ENCODE measurements at places on chromosomes 1 and 21.

DNA sequence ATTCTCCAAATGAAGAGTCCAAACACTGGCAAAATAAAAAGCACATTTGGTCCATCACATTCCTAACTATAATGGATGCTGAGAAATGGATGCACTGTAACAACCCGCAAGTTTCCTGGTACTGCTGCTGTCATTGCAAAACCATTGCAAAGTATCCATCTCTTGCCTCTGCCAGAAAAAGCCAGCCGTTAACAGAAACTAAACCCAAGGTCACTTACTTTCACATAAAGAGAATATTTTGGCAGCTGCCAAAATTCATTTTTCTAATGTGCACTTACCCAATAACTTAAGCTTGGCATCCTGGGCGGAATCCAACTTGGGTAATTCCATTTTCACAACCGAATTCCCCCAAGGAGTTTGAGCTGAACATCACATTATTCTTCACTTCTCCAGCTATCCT, 77.0 kb upstream of the LRRC8D start:
- DNase-seq = no peak

GRCh38 chr1:69707103-69707502, 139.4 kb downstream of the LRRC7 start:
- no peak for DNase-seq

DNA sequence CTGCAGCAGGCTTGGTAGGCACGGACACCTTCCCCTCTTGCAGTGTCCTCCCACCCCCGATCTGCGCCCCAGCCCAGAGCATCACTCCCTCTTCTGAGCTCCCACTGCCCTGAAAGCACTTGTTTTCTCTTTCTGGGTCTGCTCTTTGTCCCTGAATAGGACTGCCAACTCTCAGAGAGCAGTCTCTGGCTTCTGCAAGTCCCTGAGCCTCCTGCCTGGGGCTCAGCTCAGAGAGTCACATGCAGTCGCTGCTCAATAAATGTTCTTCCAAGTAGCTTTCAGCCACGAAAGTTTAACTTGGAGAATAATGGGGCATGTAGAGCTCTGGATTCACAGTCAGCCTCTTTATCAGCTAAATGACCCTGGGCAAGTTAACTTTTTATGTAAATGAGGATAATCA, 205.6 kb downstream of the HIVEP3 start:
- no peak for DNase-seq

DNA sequence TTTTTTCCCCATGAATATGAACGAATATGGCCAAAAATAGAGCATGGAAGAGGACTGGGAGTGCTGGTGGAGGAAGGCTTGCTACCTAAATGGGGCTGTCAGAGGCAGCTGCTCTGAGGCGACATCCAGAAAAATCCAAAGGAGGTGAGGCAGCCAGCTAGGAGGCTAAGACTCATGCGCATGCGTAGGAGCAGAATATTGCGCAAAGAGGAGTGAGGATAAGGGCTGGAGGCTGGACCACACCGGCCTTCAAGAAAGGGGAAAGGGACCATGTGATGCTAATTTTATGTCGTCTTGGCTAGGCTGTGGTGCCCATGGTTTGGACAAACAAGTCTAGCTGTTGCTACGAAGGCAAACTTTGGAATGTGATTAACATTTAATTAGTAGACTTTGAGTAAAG, 30.5 kb downstream of the HEYL start:
- DNase-seq = no peak

DNA sequence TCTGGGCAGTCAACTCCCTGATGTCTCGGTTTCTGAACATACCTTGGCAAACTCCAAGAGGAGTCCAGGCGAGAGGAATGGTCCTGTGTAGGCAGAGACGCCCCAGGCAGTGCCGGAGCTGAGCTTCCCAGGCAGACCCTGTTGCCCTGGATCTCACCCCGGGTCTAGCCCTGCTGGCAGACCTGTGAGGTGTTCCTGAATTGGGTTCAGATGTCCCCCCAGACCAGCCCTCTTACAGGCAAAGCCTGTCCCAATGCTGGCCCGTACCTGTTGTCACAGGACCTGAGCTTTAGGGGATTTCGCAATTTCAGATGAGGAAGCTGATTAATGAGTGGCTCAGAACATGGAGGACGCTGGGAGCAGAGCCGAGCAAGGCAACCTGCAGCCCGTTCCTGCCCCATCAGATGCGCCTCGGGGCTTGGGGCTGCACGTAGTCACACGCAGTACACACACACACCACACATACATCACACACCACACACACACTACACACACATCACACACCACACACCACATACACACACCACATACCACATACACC, 38.5 kb upstream of the PDE9A start:
- DNase-seq = no peak

- no peak for DNase-seq
Measured at GRCh38 chr1:108595507-108595906, 35.6 kb downstream of the EEIG2 start.

GRCh38 chr1:46489638-46490405, at the start of gene DMBX1:
DMBX1 (plus strand) TSS chr1:46489836; CDS start chr1:46507011, 17,175 bp downstream.
- DNase-seq = no peak

GRCh38 chr1:168370586-168370985, 89.9 kb downstream of the TBX19 start:
- no peak for DNase-seq

GRCh38 chr21:33121715-33122475, 52.0 kb downstream of the OLIG1 start:
- DNase-seq = no peak

GRCh38 chr1:109912873-109913272, 2.2 kb downstream of the CSF1 start:
- DNase-seq = no peak

DNA sequence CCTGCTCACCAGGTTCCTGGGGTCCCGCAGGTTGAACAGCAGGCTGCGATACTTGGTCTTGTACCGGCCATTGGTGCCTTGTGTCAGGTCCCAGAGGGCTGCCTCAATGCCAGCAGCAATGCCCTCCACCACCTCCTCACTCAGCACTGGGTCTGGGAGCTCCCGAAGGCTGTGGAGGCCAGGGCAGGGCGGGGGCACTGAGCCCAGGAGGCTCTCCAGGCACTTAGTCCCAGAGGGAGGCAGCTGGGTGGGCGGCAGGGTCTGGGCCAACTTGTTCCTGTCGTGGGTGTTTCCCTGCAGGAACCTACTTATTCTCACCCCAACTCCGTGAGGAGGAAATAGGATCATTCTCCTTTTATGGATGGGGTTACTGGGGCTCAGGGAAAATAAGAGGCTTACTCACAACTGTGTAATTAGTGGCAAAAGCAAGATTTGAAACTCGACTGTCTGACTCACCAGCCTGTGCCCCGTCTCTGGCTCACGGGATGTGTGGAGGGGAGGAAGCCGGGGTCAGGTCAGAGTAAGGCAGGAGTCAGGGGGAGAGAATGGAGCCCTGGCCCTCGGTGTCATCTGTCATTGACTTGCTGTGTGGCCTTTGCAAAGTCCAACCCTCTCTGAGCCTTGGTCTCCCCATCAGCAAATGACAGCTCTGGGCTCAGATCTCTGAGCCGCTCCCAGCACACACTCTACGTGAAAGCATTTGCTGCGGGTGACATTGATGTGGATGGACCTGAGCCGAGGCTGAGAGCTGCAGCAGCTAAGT, 17.2 kb downstream of the SPOCD1 start:
- no peak for DNase-seq

DNA sequence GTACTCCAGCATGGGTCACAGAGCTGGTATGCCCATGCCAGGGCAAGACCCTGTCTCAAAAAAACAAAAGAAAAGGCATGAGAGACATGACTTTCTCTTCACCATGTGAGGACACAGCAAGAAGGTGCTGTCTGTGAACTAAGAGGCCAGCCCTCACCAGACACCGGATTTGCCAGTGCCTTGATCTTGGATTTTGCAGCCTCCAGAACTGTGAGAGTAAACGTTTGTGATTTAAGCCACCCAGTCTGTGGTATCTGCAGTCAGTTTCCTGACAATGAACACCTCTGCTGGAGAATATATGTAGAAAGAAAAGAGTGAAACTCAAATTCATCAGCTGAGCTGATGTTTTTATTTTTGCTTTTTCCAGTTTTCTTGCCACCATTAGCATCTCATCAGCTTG, 166.3 kb upstream of the RAB4A start:
- no peak for DNase-seq

GRCh38 chr1:180343921-180344769, 114.1 kb downstream of the LHX4 start:
- no peak for DNase-seq

GRCh38 chr1:185017966-185018365, 27.4 kb upstream of the RNF2 start:
- no peak for DNase-seq

DNA sequence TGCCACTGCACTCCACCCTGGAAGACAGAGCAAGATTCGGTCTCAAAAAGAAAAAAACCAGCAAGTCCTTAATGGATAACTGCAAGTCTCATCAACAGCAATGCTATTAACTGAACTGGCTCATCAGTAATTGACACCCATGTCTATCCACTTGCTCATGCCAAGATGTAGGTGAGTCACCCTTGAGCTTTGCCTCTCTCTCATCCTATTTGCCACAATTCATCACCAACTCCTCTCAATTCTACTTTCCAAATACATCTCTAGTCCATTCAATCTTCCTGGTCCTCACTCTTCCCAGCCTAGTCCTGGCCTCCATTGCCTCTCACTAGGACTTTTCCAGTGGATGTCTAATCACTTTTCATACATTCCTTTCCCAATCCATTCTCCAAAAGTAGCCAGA, 103.7 kb upstream of the PRMT6 start:
- no peak for DNase-seq

GRCh38 chr1:183244466-183244865, 58.4 kb downstream of the LAMC2 start:
- DNase-seq = no peak

All from activated CD4-positive, CD25-positive, alpha-beta regulatory T cell treated with anti-CD3 and anti-CD28 coated beads, Interleukin-2, amount 50 U/mL, for 16 hours (primary cell).